Suppressor macrophage treated with lipopolysaccharide for 1 hour (primary cell): ENCODE measurements at places on chromosomes 12 and 14.

- no peak for DNase-seq
These were observed 56.6 kb downstream of the GALNT4 start for GRCh38 chr12:89468017-89468416.

DNA sequence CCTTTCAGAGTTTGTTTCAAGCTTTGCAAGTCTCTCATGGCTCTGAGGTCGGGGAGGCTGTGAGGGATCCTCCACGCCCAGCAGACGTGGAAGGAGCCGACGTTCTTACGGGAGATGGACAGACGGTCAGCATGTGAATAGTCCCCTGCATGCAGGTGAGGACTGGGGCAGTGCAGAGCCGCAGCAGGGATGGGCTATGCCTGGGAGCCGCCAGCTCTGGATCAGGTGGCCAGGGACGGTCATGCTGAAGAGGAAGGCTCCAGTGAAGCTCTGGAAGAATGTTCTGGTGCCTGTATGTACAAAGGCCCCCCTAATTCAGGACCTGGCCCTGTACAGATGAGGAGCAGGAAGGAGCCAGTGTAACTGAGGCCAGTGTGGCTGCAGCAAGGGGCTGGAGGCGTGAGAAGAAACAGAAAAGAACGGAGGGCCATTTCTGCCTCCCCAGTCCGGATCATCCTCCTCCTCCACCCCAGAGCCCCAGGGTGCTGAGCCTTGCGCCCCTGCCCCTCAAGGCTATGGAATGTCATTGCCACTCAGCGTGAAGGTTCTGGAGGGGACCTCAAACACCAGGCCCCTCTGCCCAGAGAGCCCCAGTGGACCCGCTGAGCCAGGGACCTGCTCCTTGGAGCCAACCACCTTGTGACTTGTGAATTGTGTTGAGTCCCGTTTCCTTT, 96.8 kb upstream of the DIO3 start:
- no peak for DNase-seq

DNA sequence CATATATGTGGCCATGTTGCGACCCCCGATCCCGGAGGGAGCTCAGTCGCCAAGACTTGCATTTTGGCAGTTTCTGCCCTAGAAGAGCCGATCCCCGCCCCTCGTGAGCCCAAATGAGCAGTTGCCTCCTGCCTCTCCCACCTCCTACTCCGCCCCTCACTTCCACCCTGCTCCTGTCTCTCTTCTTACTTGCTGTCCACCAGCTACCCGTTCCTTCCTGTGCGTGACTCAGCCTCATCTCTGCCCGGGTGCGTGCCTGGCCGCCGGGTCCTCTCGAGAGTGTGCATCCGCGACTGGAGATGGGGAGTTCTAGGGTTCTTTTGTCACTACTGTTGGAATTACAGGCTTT, 585 bp downstream of the GPATCH2L start:
- peak; percentile 92 for DNase-seq

DNA sequence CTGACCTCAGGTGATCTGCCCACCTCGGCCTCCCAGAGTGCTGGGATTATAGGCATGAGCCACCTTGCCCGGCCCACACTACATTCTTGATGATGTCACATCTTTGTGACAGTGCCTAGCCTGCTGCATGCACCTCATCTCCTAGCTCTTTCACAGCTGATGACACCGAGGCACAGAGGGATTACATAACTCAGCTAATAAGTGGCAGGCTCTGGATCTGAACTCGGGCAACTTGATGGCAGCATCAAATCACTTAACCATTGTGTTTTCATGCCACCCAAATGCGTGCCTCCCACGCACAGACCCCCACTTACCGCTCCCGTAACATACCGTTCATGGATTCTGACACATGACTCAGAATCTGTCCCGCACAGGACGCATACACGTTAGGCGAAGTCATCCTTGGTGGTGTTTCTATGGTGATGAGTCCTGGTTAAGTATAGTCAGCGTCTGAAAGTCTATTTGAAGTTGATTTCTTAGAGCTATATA, 7.4 kb downstream of the TMEM120B start:
- DNase-seq: no peak

- peak; percentile 85 for DNase-seq
These were observed 60.9 kb downstream of the PLEKHA5 start for GRCh38 chr12:19190292-19191031.
